Stimulated activated CD4-positive, alpha-beta T cell treated with anti-CD3 and anti-CD28 coated beads, Interleukin-2, amount 100 ng/mL, for 48 hours (primary cell): ENCODE measurements at places on chromosomes 2 and 18.

DNA sequence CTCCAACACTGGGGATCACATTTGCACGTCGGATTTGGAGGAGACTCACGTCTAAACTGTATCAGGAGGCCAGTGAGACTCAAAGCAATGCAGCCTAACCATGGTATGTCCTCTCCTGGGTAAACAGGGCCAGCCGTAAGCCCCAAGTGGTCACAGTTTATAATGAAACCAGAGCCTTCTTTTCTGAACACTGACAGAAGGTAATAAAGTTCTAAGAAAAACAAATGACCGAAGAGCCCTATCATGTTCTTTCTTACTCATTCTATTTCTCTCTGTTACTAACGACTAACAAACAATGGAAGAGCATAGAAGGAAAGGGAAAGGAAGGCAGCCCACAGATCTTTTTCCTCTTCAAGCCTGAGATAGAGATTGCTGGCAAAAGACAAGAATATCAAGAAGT lies 796.8 kb upstream of the SOX11 start:
- no peak for DNase-seq

DNA sequence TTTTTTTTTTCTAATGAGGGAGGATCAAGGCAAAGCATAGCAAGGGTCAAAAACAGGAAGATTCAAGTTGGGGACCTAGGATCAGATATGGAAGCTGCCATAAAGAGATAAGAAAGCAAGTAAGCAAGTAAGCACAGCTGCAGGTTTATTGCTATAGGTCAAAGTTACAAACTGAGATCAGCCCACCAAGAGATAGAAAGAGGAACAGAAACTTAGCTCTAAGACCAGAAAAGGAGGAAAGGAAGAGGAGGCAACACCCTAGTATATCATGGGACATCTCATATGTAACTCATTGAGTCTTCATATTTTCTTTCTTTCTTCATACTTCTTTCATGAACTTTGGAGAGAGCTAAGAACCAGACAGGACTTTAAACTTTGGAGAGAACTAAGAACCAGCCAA lies 295.9 kb upstream of the CRIM1 start:
- no peak for DNase-seq

GRCh38 chr2:62435720-62436119 lies 70.3 kb downstream of the TMEM17 start:
- no peak for DNase-seq

- DNase-seq: no peak
These were observed 61.1 kb downstream of the COA5 start for GRCh38 chr2:98547092-98547790.

DNA sequence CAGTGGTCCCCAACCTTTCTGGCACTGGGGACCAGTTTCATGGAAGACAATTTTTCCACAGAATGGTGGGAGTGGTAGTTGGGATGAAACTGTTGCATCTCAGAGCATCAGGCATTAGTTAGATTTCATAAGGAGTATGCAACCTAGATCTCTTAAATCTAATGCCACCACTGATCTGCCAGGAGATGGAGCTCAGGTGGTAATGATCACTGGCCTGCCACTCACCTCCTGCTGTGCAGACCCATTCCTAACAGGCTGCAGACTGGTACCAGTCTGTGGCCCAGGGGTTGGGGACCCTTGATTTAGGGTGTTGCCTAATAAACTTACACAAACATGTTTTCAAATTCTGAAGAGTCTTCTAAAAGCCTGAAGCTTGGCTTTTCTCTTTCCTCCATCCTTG lies 261.3 kb downstream of the CDH19 start:
- DNase-seq: no peak

DNA sequence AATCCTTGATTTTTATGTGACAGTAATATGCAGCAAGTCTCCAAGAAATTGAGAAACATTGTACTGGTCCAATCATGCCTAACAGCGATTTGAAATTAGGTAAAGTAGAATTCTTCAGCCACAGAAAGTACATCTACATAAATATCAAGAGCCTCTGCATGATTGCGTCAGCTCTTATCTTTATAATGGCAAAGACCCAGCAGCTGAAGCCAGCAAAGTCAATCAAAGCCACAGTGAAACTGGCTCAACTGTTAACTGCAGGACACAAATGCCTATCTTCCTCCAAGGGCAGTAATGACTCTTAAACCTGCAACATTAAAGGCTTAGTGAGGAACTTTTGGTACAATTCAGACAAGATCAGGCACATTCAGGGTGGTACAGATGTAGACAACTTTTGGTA lies 102.5 kb downstream of the BARD1 start:
- no peak for DNase-seq
